CD4-positive, alpha-beta T cell treated with Interferon gamma for 1 hour (primary cell): ENCODE measurements at places on chromosomes 7 and 10.
A peak's percentile ranks its signal among the peaks of the same experiment; 100 is the strongest.

DNA sequence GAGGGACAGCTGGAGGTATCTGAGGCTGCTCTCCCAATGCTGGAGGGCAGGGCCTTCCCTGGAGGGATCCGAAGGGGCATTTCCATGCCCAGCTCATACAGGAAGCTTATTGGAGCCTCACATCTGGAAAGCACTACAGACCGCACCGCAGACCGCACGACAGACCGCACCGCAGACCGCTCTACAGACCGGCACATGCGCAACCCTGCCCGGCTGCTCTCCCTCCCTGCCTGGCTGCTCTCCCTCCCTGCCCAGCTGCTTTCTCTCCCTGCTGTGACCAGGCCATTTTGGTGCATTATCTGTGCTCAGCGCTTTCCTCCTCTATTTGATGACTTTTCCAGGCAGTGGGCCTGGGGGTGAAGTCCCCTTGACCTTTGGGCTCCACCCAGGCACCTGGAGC, 39.6 kb upstream of the EN2 start:
- DNase-seq, result no peak

GRCh38 chr10:94223702-94224370, 138.9 kb downstream of the NOC3L start:
- DNase-seq, result no peak

GRCh38 chr7:75937958-75938786, 23.2 kb downstream of the POR start:
- peak; percentile 42 for DNase-seq

DNA sequence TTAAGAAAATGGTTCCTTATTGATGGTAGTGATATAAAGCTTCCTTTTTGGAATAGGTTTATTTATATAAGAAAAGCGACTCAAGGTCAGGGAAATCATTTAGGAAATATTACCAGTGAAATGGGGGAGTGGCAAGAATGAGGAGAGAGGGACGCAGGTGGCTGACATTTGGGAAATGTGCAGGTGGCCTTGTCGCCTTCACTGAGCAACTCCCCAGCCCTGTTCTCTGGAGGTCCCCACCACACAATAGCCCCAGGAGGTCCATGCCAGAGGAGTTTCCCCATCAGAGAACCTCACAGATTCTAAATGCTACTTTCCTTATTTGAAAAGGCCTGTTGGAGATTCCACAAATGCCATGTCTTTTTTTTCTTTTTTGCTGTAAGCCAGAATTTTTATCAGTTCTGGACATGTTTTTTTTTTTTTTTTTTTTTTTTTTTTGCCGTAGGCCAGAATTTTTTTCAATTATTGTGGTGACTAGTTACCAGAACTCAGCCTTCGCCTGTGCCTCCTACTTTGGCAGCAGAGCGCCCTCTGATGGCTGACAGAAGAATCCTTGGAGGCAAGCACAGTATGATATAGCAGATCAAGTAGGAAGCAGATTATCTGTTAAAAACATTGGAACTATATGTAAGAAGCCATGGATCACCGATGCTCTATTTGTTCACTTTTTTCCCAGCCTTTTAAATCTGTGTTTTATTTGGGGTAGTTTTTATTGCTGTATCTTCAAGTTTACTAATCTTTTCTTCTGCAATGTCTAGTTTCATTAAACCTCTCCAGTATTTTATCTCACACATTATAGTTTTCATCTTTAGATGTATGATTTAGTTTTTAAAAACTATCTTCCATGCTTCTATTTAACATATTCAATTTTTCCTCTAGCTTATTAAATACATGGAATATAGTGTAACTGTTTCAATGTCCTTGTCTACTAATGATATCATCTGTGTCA, 18.6 kb downstream of the OPALIN start:
- peak; percentile 55 for DNase-seq

GRCh38 chr10:75770626-75771081, 339.2 kb downstream of the LRMDA start:
- DNase-seq, result no peak

DNA sequence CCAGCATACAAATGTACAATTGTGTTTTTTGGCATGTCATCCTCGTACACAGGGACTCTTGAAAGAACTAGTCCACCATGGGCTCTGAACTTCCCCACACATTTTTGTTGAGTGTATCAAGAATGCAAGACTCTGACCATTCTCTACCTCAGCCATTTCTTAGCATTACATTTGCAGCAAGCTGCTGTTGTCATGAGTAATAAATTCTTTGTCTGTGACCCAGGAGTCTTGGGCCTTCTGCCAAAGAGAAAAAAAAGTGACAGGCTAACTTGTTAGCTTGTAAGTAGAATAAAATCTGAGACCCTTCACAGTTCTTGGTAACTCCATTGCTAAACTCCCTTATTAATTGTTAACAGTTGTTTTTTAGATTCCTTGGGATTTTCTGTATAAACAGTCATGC, 542.3 kb upstream of the MBL2 start:
- no peak for DNase-seq
